ENCODE measurements at places on chromosomes 3 and 15.

- no peak for DNase-seq
Observed at GRCh38 chr3:48783304-48783703, 64.4 kb downstream of the PRKAR2A start.

DNA sequence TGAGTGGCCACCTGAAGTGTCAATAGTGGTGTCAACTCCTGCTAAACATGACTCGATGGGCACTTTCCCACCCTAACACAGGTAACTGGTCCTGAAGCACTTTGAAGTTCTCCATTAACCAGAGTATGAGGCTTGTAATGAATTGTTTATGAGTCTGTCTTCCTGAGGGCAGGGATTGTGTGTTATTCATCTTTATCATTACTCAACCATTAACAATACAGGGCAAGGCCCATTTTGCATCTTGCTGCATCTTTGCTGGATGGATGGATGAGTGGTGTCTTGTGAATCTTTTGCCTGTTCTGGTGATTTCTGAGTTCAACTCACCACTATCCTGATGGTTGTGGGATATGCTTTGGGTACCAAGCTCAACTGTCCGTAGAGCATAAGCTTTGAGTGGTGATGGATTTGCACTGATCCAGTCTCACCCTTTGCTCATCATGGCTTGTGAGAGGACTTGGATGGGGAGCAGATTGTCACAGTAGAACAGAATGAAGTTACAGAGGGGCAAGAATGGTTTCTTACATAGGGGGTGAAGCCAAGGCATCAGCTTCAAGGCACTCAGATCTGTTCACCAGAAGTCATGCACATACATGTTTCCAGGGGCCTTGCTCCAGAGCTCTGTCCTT, 22.3 kb upstream of the EPB42 start:
- no peak for DNase-seq

DNA sequence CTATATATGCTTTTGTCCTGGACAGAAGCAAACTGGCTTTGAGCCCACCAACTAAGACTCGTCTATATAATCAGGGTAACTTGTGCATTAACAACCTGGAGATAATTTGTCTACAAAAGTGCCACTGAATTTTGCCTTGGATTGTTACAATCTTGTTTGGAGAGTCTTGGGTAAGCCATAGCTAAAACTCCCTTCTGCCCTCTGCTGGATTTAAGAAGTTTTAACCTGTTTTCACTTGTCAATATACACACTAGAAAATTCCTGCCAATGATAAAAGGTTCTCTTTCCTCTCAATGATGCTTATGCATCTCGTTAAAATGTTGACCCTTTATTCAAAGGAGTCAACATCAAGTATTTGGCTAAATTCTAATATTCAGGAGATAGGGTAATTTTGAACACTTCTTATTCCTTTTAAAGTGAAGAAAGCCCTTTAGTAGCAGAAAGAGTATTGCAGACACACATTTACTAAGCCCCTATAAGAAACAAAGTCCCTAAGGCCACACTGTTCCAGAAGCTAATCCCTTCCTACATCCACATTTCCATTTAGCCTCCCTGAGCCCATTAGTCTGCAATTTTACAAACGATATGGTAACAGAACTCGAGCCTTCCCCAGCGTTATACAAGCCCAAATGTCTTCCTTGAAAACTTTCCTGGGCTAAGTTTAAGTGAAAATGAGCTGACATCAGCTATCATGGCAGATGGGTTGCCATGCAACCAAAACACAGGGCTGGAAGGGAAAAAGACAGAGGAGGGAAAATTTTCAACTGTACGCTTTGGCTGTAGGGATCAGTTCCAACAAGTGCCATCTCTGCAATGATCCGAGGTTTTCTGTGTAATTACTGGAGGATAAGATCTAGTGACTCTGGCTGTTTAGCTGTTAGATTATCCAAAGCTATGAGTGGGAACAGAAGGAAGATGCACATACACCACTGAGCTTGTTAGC, 75.9 kb upstream of the FGF12 start:
- no peak for DNase-seq

DNA sequence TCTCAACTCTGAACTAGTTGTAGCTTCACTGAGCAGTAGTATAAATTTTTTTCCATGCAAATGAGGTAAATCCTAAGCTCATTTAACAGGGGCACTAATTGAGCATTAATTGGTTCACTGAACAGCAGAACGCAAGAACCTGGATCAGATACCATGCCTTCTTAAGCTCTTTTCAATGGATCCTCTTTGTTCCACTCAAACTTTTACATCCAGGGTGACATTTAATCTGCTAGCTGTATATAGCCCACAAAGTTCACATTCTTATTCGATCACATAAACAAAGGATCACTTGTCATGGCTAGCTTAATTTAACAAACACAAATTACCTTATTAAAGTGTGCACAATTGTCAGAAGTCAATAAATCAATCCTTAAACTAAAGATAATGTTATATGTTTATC, 281.6 kb downstream of the CNTN6 start:
- no peak for DNase-seq

DNA sequence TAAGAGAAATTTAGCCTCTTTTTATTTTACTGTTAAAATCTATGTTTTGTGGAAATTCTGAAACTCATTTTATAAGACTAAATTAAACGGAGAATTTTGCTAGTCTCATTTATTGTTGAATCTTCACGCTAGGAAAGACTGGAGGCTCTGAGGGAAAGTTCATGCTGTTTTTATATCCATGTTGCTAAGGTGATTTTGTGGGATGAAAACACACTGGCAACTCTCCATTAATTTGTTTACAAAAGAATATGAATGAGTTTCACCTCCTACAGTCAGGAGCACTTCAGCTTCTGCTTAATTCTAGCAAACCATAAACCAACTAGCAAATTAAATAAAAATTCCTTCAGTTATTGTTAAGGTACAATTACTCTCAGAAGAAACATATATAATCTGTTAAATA, 195.4 kb downstream of the RAP2B start:
- no peak for DNase-seq

DNA sequence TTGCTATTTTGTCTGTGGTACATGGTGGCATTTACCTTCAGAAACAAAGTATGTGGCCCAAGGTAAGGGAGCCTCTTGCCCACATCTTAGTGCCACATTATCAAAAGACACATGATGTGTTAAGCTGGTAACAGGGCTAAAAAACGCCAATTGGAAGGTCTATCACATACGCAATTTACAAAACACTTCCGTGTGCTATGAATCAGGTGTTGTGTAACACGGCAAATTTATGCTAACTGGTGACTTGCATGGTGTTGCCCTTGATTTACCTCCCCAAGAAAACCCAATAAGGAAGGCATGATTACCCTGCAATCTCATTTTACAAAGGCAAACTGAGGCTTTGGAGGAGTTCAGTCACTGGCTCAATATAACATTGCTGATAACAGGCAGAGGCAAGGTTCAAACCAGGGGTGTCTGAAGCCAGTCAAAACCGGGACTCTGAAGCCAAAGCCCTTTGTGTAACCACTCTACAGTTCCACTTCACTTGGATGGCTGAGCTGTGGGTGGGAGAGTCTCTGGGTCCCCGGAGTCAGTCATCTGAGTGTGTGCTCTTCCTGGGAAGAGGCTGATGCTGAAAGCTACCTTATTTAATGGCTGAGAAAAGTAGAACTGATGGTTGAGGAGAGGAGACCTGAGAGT, 103.9 kb upstream of the BCL6 start:
- no peak for DNase-seq

DNA sequence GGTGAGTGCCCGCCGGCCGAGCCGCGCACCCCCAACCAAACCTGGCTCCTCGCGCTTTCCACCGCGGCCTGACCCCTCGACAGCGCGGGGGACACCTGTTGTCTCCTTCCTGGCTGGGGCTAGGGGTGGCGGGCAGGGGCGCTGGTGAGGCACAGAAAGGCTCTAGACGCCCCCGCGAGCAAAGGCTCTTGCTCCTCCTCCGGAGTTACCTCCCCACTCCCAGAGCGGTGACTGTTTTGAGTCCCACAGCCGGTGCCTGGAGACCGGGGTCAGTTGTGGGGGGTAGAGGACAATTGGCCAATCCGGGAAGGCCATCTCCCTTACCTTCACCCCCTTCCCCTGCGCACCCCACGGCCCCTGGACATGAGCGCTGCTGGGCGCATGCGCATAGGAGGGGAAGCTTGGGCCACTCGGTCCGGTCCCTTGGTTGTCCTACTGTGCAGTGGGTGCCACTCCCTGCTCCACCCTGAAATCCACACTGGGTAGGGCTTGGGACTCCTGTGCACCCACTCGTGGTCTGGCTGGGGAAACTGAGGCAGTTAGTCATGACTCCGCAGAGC, 554 bp downstream of the CHST13 start:
- no peak for DNase-seq

GRCh38 chr15:83284559-83285283, at the start of gene BNC1:
TSS of gene BNC1 (minus strand) at chr15:83284664. CDS start at chr15:83284628, 36 bp downstream.
- DNase-seq: no peak

GRCh38 chr3:56654460-56654859, 28.6 kb downstream of the TASOR start:
- no peak for DNase-seq

GRCh38 chr15:91553196-91553854, 300.2 kb upstream of the SLCO3A1 start:
- no peak for DNase-seq

- no peak for DNase-seq
Observed at GRCh38 chr3:82103241-82103640, 341.8 kb upstream of the GBE1 start.

DNA sequence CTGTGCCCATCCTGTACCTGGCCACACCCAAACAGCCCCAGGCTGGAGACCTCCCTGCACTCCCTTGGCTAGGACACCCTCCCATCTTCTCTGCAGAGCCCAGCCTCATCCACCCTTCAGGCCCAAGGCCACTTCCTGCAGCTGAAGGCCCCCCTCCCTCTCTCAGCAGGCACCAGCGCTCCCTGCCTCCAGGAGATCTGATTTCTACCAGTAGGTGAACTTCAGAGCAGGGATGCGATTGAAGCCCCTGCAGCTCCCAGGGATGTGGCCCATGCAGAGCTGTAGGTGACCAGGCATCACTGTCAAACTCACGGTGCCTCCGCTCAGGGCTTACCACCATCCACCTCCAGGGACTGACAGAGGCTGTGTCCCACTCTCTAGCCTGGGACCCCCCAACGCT, 96.3 kb downstream of the NUP210 start:
- DNase-seq: no peak

GRCh38 chr3:124851136-124851535, 36.0 kb downstream of the ITGB5 start:
- no peak for DNase-seq

- no peak for DNase-seq
Observed at GRCh38 chr15:40469776-40470390, 901 bp upstream of the CHST14 start.

GRCh38 chr15:101698314-101698713, 26.0 kb downstream of the TARS3 start:
- no peak for DNase-seq

DNA sequence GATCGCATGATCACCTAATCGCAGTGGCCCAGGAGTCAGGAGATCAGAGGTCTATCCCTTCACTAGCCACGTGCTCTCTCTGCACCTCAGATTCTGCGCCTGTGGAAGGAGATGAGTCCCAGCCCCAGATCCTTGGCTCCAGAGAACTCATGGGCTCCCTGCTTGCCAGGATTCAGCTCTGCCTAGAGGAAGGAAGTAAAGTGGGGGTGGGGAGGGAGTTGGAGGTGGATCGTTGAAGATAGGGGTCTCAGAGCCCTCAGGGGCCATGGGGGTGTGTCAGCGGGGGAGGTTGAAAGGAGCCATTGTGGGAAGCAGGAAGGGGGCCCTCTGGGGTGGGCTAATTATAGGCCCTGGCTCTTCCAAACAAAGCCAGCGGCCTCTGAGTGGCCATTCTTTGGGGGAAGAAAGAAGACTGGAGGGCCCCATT, 11.3 kb upstream of the STRA6 start:
- no peak for DNase-seq

DNA sequence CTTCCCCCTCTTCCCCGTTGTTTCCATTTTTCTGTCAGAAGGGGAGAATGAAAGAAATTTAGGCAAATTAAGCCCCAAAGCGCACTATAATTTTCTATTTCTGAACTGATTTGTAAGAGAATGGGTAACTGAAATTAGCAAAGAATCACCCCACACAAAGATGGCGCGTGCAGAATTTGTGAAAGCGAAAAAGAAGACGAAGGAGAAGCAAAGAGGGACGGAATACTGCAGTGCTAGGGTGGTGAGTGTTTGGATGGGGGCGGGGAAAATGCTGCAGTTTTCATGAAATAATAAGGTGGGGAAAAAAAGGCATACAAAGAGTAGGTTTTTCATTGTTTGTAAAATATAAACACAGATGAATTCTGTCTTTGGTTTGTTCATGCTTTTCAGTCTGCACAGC, 4.6 kb upstream of the CTNNB1 start:
- DNase-seq: no peak

DNA sequence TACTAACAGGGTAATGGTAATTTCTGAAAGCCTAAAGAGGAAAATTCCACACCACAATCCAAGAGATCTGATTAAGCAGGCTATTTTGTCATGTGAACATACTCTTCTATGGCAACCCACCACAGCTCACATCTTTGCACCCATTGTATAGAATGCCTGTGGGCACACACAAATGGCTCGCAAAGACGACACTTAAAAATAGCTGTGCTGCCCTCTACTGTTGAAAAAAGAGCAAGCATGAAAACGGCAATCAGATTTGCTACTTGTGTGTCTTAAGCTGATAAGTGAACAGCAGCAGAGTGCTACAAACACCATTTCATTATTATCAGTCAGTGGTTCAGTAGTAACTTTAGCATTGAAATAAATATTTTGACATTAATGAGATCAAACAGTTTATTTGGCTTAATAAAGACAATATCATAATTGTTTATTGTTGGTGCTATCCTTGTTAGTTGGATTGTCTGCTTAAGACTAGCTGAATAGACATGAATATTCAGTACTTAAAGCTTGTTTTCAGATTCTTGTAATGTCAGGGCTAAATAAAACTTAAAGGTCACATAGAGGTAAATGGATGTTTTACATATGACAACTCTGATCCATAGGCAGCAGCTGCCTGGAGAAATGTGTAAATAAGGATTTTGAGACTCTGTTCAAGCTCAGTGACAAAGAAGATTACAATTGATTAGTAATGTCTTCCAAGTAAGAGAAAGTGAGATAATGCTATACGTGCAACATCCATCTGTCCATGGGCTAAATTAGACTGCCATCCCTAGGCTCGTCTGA, 199.1 kb downstream of the LRRN1 start:
- DNase-seq: no peak

- no peak for DNase-seq
Observed at GRCh38 chr15:83288381-83288801, 3.9 kb upstream of the BNC1 start.

- no peak for DNase-seq
Observed at GRCh38 chr3:127158614-127159229, 34.2 kb upstream of the PRR23E start.

- DNase-seq: no peak
Observed at GRCh38 chr3:135136361-135137100, 341.5 kb downstream of the EPHB1 start.

- no peak for DNase-seq
Observed at GRCh38 chr3:58858126-58858525, 191.6 kb upstream of the FAM3D start.

DNA sequence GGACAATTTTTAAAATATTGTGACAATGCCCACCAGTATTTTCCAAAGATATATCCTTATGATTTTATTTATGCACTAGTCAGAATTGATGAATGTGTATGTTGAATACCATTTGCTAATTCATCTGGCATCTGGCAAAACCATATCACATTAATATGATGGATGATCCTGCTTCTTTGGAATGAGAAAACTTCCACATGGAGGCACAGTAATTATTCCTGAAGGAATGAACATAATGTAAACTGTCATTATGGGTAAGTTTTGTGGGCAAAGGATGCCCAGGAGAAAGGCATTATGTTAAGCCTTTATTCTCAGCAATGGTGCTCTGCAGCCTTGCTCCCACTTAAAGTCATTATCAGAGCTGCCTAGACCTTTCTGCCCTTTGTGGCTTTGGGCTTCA, 113.0 kb upstream of the MME start:
- DNase-seq: no peak

- no peak for DNase-seq
Observed at GRCh38 chr3:71258526-71258925, 325.0 kb downstream of the FOXP1 start.
